Esophagus squamous epithelium (tissue), 5 donors: ENCODE measurements at places on chromosomes 4 and X.

GRCh38 chr4:1201851-1202525, 29.6 kb upstream of the SPON2 start:
- DNase-seq = peak; percentile 49

- no peak for DNase-seq
Measured at GRCh38 chrX:98637451-98637850, 1753.7 kb downstream of the RPA4 start.

- no peak for DNase-seq
Measured at GRCh38 chr4:101475246-101475645, 127.9 kb upstream of the PPP3CA start.

GRCh38 chr4:156609421-156609820, 362.2 kb downstream of the PDGFC start:
- no peak for DNase-seq

DNA sequence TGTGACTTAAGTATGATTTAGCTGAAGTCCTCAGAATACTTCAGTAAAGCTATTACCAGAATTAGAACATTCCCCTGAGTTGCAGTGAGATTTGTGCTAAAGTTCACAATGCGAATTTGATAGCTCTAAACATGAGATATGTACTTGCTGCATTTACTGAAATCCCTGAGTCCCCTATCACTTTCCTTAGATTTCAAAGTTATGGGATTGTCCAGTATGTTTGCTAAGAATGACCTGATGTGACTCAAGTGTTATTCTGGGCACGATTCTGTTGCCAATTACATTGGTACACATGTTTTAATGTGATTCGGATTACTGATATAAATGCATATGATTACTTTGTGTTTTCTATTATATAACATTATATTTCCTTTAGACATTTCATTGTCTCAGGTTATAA, 91.3 kb upstream of the AMOT start:
- no peak for DNase-seq

GRCh38 chrX:5870238-5870637, 358.4 kb downstream of the NLGN4X start:
- no peak for DNase-seq

GRCh38 chrX:39936886-39937770, 160.6 kb downstream of the BCOR start:
- DNase-seq = no peak

DNA sequence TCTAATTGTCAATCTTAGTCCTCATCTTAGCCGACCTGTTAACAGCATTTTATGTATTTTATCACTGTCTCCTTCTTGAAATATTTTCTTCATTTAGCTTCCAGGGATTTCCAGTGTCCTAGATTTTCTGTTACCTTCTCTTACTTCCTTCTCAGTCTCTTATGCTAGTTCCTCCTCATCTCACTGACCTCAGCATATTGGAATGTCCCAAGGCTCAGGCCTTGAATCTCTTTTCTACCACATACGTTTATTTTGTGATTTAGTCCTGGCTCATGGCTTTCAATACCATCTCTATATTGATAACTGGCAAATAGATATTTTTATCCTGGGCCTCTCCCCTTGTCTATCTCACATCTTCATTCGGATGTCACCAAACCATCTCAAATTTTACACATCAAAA, 61.1 kb downstream of the IQCM start:
- no peak for DNase-seq

DNA sequence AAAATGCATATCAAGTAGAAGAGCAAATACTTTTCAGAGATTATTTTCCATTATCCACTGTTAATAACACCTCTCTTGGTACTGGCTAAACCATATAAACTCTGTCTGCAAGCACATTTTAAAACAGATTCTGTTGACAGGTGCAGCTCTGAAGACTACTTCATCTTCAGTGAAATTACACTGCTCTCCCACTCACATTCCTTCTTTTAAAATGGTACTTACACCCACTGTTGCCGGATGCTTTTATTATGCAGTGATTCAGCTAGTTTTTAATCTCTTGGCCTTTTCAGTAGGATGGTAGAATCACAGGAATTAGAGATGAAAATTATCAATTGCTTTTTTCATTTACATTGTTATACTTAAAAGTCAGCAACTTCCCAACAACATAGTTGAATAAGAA, 381.6 kb downstream of the GASK1B start:
- no peak for DNase-seq

DNA sequence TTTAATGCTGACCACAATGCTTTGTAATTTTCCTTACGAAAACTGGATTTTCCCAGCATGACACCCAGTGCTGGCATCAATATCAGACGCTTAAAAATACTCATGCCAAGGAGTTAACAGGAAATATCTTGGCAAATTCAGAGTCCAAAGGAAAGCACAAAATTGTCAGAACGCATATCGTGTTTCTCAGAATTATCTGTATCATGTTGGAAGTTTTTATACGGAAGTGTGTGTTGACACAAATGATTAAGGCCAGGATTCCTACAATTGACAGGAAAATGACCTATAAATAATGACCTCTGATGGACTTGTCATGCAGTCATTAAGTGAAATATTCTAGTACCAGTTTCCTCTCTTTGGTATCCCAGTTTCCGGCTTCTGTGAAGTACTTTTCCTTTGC, 132.1 kb upstream of the TLL1 start:
- no peak for DNase-seq

- DNase-seq = no peak
Measured at GRCh38 chr4:170226288-170226687, 136.5 kb upstream of the AADAT start.

DNA sequence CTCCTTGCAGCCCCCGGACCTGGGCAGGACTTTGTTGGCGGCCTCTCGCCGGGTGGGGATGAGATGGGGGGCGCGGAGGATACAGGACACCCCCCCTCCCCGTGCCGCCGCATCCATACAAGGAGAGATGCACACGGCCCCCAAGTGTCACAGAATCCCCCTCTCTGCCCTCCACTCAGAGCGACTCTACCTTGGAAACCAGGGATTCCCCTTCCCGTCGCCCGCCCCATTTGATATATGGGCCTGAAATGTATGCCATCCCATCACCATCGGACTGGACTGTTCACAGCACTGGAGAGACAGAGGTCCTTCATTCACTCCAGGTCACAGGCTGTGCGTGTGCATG, 426 bp downstream of the PORCN start:
- DNase-seq = no peak

GRCh38 chr4:116639070-116639577, 446.3 kb downstream of the TRAM1L1 start:
- no peak for DNase-seq

- no peak for DNase-seq
Measured at GRCh38 chr4:30770812-30771211, 50.6 kb downstream of the PCDH7 start.

GRCh38 chr4:37641886-37642849, 44.0 kb downstream of the RELL1 start:
- no peak for DNase-seq

DNA sequence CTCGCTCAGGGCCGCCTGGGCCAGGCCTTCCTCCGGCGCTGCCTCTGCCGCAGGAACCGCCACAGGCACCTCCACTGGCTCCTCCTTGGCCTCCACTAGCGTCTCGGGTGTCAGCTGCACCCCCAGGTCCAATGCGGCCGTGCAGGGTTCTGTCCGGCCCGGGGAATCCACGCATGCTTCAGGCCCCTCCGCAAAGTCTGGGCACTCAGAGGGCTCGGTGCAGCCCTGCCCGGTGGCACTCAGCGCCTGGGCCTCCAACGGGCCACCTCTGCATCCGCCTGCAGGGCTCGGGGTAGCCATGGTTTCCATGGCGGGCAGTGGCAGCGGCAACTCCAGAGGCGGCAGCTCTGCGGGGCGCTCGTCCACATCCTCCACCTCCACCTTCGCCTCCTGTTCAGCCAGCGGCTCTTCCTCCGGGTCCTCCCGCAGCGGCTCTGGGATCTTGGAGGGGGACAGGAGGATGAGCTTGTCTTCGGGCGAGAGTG, 74.9 kb upstream of the UCP1 start:
- DNase-seq = no peak

DNA sequence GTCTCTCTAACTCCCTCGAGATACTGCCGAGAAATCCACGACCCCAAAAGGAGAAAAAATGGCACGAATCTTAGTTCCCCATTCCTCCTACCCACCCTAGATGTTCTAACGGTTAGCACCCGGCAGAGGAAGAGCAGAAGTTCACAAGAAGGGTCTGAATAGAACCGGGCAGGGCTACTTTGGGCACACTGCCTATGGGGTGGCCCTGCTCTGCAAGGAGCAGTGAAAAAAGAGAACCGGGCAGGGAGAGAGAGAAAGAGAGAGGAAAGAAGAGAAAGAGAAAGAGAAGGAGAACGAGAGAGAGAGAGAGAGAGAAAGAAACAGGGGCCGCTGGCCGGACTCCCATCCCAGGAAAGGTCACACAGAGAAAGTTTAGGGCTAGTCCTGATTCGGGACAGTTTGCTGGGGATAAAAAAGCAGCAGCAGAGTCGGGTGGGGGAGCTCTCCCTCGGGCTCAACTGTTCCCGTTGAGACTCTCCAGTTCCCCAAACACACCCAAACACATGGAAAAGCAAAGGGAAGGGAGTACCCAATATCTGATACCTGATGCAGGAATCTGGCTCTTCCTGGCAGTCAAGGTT, 468 bp downstream of the GLA start:
- DNase-seq = no peak

DNA sequence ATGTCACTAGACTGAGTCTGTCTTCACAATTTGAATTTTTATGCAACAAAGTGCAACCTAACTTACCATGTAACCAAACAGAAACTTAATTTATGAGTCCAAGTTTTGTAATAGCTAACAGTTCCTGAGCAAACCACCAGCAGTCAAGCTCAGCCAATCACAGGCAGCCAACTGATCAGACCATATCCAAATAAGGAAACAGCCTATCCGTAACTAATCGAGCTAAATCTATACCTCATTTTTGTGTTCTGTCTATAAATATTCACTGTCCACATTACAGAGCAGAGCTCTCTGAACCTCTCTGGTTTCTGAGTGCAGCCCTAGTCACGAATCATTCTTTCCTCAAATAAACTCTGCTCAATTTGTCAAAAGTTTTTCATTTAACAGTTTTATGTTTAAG, 367.6 kb downstream of the PRR32 start:
- no peak for DNase-seq

- peak; percentile 30 for DNase-seq
Measured at GRCh38 chr4:40621592-40622512, 7.8 kb downstream of the RBM47 start.

DNA sequence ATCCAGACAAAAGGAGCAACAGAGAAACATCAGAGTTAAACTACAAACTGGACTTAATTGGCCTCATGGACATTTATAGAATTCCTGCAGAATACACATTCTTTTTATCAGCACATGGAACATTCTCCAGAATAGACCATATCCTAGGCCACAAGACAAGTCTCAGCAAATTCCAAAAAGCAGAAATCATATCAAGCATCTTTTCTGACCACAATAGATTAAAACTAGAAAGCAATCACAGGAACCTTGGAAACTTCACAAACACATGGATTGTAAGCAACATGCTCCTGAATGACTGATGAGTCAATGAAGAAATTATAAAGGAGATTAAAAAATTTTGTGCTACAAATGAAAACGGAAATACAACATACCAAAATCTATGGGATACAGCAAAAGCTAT, 526.7 kb downstream of the PCDH7 start:
- no peak for DNase-seq
